Upper lobe of right lung (tissue), 1 donor: ENCODE measurements at places on chromosomes 6 and 20.

DNA sequence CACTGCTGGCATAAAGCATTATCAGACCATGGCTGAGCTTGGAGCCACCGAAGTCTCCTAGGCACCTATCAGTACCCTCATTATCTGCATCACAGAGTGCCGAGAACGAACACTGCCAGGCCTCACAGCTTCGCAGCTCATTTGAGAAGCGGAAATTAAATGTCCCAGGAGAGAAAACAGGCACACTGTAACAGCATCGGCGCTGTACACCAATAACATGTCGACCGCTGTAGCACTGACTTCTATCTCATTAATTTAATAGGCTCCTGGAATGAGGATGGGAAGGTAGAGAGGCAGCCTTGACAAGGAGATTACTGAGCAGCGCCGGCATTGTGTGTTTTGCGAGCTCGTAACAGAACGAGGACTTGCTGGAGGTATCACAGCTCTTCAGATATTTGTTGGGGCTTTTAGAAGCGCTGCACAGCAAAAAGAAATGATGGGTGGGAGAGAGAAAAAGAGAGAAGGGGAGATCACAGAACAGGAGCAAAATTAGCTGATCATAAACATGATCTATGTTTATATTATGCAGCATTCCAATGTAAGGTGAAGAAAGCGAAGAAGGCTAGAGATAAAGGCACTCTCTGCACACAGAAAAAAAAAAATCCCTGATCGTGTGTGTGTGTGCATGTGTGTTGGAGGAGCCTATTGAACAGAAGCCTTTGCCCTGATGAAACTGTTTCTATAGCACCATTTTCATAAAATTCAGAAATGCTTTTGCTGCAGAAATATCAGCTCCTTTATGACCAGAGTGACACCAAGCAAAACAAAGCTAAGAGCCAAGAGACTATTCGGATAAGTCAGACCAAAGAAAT is 29.2 kb downstream of the ID4 start:
- DNase-seq: no peak

GRCh38 chr6:137707590-137708360 is 159.3 kb upstream of the TNFAIP3 start:
- no peak for DNase-seq

DNA sequence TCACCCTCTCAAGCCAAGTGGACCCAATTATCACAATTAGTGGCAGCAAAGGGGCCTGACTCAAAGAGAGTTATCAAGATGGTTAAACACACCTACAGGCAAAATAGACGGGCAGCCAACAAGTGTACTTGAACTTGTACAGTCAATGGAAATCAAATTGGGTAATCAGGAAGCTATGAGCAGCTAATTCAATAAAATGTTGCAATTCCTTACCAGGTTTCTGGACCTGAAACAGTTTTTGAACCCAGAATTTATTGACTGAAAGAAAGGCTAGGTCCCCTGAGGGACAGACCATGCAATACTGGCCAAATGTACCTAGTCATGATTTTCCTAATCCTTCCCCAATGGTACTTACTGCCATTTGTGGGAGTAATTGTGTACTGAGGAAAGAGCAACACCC is 679.8 kb downstream of the EPM2A start:
- no peak for DNase-seq

GRCh38 chr20:34575756-34576155 is 17.2 kb downstream of the MAP1LC3A start:
- DNase-seq: no peak

GRCh38 chr6:158060455-158061360 is 79.0 kb downstream of the SYNJ2 start:
- peak; percentile 84 for DNase-seq

DNA sequence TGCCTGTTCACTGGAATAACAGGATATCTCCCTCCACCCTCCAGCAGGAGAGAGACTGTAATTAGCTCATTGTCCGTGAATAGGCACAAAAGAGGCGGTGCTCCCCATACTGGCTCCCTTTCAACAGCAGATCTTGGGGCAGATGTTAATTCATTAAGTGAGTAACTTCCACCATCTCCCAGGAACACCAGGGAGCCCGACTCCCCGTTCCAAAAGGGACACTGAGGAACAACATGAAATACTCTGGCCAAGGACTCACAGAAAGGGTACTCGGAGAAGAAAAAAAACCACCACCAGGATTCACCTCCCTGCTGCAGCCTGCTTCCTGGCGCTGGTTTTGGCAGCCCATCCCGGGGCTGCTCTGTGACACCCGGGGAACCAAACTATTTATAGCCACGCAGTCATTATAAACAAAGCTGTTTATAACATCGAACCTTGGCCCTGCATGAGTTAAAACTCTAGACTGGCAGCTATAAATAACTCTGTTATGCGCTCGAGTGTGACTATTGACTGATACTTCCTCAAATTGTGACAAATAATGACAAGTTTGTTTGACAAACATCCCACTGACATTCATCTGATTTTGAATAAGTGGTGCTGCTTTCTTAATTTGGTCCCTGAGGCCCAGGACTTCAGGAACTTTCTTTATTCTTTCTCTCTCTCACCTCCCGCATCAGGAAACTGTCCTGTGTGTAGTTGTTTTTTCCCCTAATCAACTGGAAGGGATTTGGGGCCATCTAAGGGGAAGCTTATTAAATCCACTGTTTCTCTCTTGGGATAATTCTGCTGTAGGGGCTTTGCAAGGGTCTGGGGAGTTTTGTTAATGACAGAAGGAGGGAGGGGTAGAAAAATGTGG is 521.6 kb downstream of the CD83 start:
- DNase-seq: no peak

- DNase-seq: peak; percentile 87
Measured at GRCh38 chr20:47360297-47361056, 4.0 kb upstream of the ZMYND8 start.

GRCh38 chr20:49561256-49561655 is 6.7 kb downstream of the PTGIS start:
- DNase-seq: no peak

GRCh38 chr20:46991880-46992639 is 97.4 kb downstream of the EYA2 start:
- DNase-seq: no peak

DNA sequence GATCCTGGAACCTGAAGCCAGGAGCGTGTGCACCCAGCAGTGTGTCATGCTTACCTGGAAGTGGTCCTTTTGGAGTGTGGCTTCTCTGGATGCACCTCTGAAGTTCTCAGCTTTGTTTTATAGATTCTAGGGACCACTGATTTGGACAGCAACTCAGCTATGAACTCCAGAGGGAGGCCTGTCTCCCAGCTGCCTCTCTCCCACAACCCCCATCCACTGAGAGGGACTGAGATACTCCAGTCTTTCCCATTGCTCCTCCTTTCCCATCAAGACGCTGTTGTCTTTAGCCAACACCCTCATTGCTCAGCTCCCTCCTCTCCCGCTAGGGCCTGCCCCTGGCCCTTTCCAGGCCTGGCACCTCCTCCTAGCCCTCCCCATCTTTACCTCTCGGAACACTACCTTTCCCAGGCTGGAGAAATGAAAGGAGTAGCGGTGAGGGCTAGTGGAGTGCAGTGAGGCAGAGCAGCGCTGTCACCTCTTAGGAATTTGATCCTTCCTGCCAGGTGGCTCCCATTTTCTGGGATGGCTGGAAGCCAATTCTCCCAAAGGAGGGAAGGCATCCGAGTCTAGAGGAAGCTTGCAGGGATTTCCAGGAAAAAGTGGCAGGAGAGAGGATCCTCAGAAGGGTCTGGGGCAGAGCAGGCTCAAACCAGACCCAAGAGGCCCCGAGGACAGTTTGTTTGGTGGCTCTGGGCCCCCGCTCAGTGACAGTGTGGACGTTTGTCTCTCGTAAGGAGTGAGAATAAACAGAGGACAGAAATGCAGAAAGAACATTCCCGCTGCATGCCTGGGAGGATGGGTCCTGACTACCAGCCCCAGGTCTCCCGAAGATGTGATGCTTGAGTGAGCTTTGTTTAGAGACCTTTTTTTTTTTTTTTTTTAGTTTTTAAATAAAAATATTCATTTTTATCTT is at the start of gene LRRN4:
TSS of gene LRRN4 (minus strand) at position 285 of the 913 bp plus-strand sequence. CDS start 1,261 bp downstream, outside the sequence.
- peak; percentile 69 for DNase-seq

DNA sequence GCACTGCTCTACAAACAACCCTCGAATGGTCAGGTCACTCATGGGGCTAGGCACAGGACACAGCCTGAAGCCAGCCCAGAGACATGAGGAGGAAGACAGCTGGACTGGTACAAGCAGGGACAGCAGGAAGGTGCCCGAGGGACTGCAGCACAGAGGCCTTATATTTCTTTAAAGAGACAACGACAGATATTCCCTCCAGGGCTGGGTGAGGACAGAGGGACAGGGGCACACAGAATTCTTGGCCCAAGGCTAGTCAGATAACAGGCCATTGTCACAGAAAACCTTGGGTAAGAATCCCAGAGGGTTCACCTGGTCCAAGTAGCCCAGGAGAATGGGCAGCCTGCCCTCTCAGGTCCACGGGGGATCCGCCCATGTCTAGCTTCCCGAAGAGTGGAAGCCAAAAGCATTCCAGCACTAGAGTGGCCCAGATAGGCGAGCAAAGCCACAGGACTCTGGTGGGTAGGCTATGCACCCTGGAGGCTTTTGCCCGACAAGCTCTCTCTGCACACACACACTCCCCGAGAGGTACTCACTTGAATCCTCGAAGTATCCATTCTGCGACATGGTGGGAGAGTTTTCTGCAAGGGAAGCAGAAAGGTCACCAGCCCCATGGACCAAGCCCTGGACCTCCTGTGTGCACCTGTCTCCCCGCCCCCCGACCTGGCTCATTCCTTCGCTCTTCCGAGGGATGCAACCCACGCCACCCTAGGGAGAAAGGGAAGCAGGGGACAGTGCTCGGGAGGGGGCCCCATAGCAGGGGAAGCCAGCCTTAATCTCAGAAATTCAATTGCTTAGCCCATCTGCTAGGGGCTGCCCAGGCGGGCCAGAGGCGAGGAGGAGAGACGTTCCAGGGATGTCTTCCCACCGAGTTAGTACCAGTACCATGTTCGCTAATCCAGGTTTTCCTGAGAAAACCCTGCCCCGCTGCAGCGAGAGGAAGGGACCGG is 1.7 kb downstream of the SLC4A11 start:
- no peak for DNase-seq

DNA sequence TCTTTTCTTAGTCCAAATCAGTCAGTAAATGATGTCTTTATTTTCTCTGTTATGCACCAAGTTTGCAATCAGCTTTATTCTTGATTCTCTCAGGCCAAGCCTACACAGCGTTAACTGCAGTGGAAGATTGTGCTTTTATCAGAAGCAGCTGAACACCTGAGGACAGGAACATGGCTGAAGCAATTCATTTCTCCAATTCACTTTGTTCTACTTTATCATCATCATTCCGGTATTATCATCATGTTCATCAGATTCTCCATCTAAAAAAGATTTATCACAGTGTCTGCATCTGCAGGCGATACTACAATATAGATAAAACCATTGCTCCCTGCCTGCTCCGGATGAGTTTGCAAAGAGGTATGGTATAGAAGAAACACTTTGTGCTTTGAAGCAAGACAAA is 68.1 kb upstream of the STMND1 start:
- DNase-seq: no peak

- DNase-seq: peak; percentile 68
Measured at GRCh38 chr6:119147101-119148053, 68.9 kb upstream of the FAM184A start.

DNA sequence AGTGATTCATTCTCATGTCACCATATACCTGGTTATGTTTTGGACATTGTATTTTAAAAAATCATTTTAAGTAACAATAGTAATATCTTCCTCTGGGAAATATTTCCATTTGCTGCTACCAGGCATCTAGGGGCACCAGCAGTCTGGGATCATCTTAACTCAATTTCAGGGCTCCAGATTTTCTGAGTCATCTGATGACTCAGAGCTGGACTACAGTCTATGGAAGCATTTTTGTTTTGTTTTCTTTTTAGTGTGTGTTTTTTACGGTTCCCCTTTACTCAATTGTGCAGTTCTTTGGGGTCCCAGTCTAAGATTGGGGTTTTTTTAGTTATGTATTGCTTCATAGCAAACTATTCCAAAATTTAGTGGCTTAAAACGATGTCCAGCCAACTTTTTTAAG is 5.7 kb upstream of the FKBP5 start:
- no peak for DNase-seq

DNA sequence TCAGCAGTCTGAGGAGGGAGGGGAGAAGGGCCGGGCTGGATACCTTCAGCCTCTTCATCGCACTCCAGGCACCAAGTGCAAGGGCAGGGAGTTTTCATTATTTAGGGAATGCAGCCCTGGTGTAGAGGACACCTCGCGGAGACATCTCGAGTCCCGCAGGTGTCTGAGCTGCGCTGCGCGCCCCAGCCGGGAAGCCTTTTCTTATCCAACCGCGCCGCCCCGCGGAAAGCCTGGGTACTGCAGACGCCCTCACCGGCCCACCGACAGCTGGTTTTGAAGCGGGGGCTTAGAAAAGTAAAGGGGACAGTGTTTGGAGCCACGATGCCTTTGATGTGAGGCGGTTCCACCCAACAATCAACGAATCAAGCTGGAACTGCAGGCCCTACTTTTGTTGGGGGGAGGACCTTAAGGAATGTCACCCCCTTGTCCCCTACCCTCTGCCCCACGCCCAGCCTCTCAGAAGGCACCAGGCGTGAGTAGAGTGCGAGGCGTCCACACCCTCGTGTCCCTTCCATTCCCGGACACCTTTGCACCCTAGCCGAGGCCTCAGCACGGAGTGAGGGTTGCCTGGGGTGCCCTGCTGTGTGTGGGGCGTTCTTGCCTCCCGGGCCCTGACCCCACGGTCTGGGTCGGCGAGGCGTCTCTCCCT is 8.6 kb downstream of the NKX2-2 start:
- peak; percentile 87 for DNase-seq

DNA sequence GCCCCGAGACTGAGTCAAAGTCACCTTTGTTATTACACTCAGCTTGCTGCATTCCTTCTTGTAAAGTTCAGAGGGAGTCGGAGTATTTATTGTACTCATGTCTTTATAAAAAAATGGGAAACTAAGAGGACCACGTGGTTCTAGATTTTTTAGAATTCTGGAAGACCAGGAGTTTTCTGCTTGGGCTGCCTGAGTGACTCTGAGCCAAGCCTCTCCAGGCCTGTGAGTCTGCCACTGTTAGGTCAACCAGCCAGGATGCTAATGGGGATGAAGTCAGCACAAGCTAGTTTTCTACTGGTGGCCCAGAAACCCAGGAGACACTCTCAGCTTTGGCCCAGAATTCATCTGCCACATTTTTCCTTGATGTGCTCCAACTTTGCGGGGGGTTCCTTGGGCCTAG is 453.5 kb upstream of the SULF2 start:
- no peak for DNase-seq

GRCh38 chr20:13006825-13007224 is 1.9 kb upstream of the SPTLC3 start:
- no peak for DNase-seq

GRCh38 chr6:67175101-67175500 is 1460.0 kb upstream of the ADGRB3 start:
- DNase-seq: no peak

DNA sequence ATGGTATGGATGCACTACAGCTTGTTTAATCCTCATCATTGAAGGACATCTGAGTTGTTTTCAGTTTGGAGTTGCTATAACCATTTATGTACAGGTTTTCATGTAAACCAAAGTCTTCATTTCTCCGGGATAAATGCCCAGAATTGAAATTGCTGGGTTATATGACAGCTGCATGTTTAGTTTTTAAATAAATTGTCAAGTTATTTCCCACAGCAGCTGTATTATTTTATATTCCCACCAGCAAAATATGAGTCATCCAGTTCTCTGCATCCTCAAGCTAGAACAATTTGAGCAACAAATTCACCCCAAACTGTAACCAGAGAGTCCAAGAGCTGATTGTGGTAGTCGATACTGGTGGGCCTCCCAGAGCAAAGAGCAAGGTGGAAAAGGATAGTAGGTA is 161.0 kb upstream of the PRND start:
- DNase-seq: no peak

GRCh38 chr20:31566319-31566657 is 38.8 kb upstream of the ID1 start:
- DNase-seq: no peak
